CD4-positive, alpha-beta T cell treated with Interleukin-2 at 100 ng/mL for 4 hours (primary cell): ENCODE measurements at places on chromosomes 1 and 21.

DNA sequence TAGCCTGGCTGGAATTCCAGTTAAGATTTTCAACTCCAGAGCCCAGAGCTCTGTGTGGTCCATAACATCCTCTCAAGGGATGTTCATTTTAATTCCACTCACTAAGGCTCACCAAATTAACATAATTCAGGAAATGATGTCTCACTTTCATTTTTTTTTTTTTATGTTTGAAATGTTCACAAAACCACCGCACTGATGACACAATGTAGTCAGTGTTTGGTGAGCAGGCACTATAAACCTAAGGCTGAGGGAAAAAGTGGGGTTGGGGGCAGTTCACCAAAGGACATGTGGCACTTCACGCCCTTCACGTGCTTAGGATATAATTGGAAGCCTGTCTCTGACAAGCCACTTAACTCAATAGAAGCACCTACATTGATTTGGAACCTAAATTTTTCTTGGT, 177.3 kb upstream of the CAMK1G start:
- DNase-seq, result no peak

- no peak for DNase-seq
These were observed 857 bp downstream of the FAM3B start for GRCh38 chr21:41317458-41317857.

- peak; percentile 13 for DNase-seq
These were observed 24.1 kb downstream of the METTL13 start for GRCh38 chr1:171805395-171806115.

DNA sequence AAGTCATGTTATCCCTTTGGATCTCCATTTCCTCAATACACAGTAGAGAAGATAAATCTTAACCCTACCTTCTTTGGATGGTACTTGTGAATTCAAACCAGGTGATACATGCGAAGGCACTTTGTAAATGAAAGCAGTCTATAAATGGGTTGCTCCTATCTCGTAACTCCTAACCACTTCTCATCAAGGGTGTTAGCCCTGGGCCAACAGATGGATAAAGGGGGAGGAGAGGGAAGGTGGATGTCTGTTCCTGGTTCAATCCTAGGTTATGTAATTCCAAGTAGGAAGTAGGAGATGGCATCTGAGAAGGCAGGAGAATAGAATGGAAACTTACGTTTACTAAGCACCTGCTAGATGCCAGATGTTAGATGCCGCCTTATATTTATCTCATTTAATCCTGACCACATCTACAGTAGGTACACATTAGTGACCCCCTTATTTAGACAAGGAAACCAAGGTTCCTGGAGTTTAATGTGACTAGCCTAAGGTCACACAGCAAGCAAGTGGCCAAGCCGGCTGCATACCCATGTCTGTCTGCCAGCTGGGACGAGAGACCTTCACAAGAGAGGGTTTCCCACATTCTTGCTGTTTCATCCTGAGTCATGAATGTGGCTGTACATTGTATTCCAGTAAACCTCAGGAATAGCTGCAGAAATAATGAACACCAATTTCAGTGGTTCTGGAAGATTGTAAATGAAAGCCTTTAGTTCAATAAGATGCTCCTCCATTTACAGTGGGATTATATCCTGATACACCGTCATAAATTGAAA, 47.7 kb downstream of the ELAVL4 start:
- DNase-seq, result no peak

DNA sequence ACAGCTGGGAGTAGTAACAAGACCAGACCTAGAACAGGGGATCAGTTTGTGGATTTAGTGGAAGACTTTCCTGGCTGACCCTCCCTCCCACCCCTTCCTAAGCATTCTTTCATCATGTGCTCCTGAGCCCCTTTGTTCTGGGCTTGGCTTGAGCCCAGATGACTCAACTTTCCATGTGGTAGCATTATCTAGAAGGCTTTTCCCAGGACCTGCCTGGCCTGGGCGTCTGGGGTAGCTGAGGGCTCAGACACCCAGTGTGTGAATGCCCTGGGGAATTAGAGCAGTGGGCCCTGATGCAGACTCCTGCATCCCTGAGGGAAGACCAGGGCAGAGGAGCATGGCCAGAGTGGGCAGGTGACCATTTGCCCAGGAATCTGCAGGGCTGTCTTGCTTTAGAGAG, 44.1 kb upstream of the TSPAN2 start:
- DNase-seq, result no peak

- no peak for DNase-seq
These were observed 15.2 kb upstream of the PGBD2 start for GRCh38 chr1:248890549-248891498.

DNA sequence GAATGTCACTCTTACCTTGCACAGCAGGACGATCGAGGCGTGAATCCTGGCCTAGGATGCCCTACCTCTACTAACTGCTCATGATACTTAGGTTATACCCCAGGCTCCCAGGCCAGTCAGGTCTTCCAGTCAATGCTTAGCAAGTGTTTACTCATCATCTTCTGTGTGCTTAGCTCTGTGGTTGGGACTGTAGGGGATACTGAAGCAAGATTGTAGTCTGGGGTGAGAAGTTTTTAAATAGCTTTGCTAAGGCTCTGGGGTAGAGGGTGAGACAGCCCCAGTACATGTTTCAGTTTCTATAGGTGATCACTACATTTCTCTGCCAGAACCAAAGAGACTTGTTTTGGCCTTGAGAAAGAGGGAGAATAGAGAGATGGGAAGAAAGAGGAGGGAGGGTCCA, 250.8 kb upstream of the KIAA0040 start:
- DNase-seq, result no peak

DNA sequence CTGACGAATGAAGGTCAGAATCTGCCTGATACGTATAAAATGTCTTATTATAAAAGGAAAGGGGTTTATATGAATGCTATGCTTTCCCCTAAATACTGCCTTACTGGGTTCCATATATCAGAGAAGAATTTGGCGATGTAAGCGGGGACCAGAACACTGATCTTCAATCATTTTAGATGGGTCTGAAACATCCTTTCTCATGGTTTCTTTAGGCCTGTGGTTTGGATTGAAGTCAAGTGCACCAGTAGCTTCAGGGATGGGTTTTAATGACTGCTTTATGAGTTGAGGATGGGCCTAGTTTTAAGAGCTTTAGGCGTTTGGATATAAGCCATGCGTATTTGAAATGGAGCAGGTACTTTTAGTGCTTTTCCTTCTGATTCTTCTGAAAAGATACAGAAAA, 6.9 kb downstream of the FMN2 start:
- DNase-seq, result no peak

GRCh38 chr1:246794828-246795671, 70.8 kb downstream of the SCCPDH start:
- DNase-seq, result no peak

DNA sequence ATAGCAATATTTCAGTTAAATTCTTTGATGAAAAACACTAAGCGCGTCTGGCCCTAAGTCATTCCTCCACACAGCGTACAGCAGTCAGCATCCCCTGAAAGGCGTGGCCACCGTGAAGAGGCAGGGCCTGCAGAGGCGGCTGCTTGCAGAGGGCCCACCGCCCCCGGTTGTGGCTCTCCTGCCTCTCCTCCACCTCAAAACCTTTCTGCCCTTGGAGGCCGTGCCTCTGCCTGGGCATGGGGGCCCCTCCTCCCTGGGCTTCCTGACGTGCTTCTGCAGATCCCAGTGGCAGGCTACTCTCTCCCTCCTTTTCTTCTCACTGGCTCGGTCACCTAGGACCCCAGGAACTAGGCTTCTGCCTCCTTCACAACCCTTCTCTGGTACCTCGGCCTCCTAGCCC, 16.2 kb downstream of the CLSTN1 start:
- no peak for DNase-seq

GRCh38 chr21:31334648-31335121, 9.4 kb downstream of the TIAM1 start:
- DNase-seq, result no peak

DNA sequence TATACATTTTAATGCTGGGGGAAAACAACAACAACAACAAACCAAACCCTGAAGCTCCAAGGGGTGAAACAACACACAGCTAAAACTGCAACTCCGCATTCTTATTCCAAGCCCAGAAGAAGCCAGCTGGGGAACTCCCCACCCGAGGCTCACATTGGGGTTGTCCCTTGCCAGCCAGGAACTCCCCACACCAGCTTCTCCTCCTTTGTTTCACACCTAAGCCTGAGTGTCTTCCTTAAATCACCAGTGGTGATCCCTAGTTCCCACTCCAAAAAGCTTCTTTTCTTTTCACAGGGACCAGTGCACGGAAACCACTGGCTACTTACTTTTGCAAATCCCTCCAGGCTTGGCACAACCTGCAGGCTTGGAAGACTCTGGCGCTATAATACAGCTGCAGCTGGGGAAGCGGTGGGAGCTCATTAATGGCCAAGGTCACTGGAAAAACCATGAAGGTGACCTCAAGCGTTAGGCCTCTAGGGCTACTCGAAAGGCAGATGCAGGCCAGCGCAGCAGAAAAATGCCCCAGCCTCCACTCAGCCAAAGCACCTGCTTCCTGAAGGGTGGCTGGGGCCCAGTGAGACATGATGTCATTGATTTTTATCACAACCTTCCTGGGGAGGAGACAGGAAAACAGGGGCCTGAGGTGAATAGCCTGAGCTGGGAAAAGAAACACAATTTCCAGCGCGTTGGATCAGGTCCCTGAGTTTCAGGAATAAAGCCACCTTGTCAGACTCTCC, 40.1 kb downstream of the TLR5 start:
- DNase-seq, result no peak

GRCh38 chr1:230287674-230288315, 138.3 kb downstream of the PGBD5 start:
- no peak for DNase-seq

DNA sequence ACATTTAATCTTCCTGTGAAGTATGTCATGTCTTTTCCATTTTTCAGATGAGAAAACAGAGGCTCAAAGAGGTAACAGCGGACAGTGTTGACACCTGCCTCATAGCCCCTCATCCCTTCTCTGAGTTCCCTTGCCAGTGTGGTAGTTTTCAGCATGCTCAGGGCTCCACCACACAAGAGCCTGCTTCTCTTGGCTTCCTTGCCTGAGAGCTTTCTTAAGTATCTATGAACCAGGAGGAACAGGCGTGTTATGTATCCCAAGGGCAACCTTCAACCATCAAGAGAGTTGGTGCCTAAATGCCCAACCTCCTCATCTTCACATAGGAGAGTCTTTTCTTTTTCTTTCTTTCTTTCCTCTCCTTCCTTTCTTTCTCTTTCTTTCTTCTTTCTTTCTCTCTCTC, 5.9 kb upstream of the PAFAH2 start:
- DNase-seq, result no peak

- no peak for DNase-seq
These were observed 1660.1 kb upstream of the B3GALT2 start for GRCh38 chr1:194846488-194846887.

DNA sequence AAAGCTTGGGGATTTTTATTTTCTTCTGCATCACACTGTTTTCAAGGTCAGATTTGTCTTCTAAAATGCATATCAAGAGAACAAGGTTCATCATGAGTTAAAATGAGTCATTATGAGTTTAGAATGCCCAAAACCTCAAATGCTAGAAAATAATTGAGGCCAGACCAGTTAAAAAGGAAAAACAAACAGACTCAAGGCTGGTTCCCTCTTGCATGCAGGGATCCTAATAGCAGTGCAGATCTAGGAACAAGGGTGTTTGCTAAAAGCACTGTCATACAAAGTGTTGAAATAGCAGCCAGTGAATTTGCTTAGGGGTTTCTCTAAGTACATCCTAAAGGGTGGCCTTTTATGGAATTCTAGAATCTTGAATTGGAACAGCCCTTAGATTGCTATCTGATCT, 15.3 kb downstream of the BEND5 start:
- no peak for DNase-seq

GRCh38 chr21:46374761-46375389, 50.9 kb downstream of the PCNT start:
- DNase-seq, result no peak

GRCh38 chr1:159889821-159890252, 10.1 kb downstream of the CFAP45 start:
- peak; percentile 28 for DNase-seq

DNA sequence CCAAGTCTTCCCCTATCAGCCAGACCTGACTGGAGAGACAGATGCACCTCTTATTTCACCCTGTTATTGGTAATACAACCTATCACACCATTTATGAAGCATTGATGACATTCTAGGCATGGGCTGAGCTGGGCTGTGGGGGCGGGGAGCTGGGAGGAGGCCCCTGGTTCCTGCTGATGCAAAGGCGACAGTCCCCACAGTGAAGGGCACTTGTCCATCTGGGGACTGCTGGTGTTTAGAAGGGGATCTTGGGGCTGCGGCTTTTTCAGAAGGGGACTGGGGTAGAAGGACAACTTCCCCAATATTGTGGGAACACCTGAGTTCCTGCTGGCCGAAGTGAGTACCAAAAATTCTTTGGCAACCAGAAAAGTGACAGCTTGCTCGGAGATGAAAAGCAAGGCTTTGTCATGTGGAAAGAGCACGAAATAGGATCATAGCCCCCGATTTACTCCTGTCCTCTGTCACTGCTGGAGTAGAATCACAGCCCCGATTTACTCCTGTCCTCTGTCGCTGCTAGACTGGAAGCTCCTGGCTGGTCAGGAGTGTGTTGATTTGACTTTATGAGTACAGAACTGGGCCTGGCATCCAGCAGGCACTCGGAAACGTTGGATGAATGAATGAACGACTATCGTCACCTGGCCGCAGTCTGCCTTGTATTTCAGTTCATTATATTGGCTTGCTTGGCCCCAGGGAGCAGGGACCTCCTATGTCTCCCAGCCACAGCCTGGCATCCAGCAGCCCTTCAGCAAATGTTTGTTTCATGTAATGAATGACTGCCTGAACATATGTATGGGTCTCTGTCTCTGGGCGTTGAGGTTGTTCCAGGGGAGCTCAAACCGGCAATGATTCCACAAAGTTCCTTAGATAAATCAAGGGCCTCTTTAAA, 16.5 kb upstream of the ETV3L start:
- DNase-seq, result no peak
